ENCODE measurements at places on chromosomes 6 and 20.
A peak's percentile ranks its signal among the peaks of the same experiment; 100 is the strongest.

- peaks cover under 1% of the 10 kb centered on the region for H3K36me3 ChIP-seq
- peaks cover 2% of the 10 kb centered on the region for H3K27me3 ChIP-seq
- H3K27ac ChIP-seq = no peak overlapping the region
- H3K4me3 ChIP-seq = no peak overlapping the region
- no peak for DNase-seq
- H3K4me1 ChIP-seq = no peaks in the 10 kb centered on the region
Measured at GRCh38 chr6:147933224-147933623, 409.4 kb upstream of the SASH1 start.

DNA sequence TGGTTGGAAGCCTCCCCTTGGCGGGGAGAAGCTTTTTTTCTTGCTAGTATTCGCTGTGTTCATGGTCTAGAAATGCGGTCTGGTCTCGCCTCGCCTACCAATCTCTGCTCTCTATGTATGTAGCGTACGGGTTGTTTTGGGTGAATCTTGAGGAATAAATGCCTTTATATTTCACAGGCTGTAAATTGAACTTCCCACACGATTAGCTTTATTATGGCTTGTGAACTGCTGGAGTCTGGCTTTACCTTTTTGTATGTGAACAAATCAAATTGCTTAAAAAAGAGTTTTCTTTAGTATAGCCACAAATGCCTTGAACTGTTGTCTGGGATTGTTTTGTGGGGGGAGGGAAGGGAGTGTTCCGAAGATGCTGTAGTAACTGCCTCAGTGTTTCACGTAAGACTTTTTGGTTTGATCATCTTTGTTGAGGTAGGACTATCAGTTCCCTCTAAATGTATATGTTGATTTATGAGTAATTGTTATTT, 2.2 kb downstream of the INSM1 start:
- H3K4me3 ChIP-seq = peak overlapping the region; percentile 57
- H3K36me3 ChIP-seq = peaks cover 5% of the 10 kb centered on the region
- H3K27ac ChIP-seq = no peak overlapping the region
- H3K27me3 ChIP-seq = peaks cover 74% of the 10 kb centered on the region

GRCh38 chr20:64109831-64110391, 2.5 kb upstream of the NPBWR2 start:
- H3K4me1 ChIP-seq = peaks cover 20% of the 10 kb centered on the region
- no peaks in the 10 kb centered on the region for H3K27me3 ChIP-seq
- no peak overlapping the region for H3K4me3 ChIP-seq
- DNase-seq = no peak
- H3K27ac ChIP-seq = no peak overlapping the region
- no peaks in the 10 kb centered on the region for H3K36me3 ChIP-seq

GRCh38 chr20:57743450-57744095, 33.8 kb upstream of the PMEPA1 start:
- peaks cover 15% of the 10 kb centered on the region for H3K27me3 ChIP-seq
- no peak overlapping the region for H3K27ac ChIP-seq
- DNase-seq = no peak
- H3K4me3 ChIP-seq = no peak overlapping the region
- H3K4me1 ChIP-seq = peaks cover 3% of the 10 kb centered on the region

DNA sequence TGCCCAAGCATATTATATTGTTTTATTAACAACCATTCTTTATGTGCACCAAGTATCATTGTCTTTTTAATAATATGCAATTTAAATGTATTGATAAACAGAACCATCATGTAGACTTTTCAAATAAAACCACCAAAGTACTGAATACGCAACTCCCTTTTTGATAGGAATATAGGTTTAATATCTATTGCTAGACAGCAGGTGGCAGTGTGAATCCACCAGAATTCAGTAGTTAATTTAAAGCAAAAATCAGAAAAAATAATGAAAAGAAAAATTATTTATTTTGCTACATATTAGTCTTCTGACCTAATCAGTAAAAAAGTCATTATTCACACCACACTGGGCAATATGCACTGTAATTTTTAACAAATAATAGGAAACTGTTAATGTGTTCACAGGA, 143.7 kb downstream of the KLHL32 start:
- no peaks in the 10 kb centered on the region for H3K27me3 ChIP-seq
- H3K4me1 ChIP-seq = no peaks in the 10 kb centered on the region
- no peak for DNase-seq
- no peak overlapping the region for H3K27ac ChIP-seq
- H3K4me3 ChIP-seq = no peak overlapping the region

GRCh38 chr20:42150230-42150629, 532.1 kb upstream of the CHD6 start:
- H3K36me3 ChIP-seq = no peaks in the 10 kb centered on the region
- peaks cover 1% of the 10 kb centered on the region for H3K27me3 ChIP-seq
- H3K27ac ChIP-seq = no peak overlapping the region
- H3K4me1 ChIP-seq = no peaks in the 10 kb centered on the region

GRCh38 chr6:41177287-41177686, 14.4 kb upstream of the TREM2 start:
- H3K27me3 ChIP-seq = no peaks in the 10 kb centered on the region
- no peaks in the 10 kb centered on the region for H3K36me3 ChIP-seq
- H3K27ac ChIP-seq = no peak overlapping the region
- H3K4me1 ChIP-seq = peaks cover 9% of the 10 kb centered on the region
- no peak overlapping the region for H3K4me3 ChIP-seq
- no peak for DNase-seq

GRCh38 chr6:84309336-84309735, 81.9 kb upstream of the CEP162 start:
- no peak overlapping the region for H3K27ac ChIP-seq
- no peaks in the 10 kb centered on the region for H3K36me3 ChIP-seq
- H3K4me3 ChIP-seq = no peak overlapping the region
- H3K27me3 ChIP-seq = peaks cover 2% of the 10 kb centered on the region

GRCh38 chr6:115783402-115784061, 277.2 kb downstream of the FRK start:
- H3K4me1 ChIP-seq = no peaks in the 10 kb centered on the region
- no peaks in the 10 kb centered on the region for H3K36me3 ChIP-seq
- DNase-seq = no peak
- no peak overlapping the region for H3K4me3 ChIP-seq
- H3K27me3 ChIP-seq = no peaks in the 10 kb centered on the region

- peaks cover 37% of the 10 kb centered on the region for H3K27me3 ChIP-seq
- H3K27ac ChIP-seq = no peak overlapping the region
- no peak for DNase-seq
- no peaks in the 10 kb centered on the region for H3K4me1 ChIP-seq
- no peaks in the 10 kb centered on the region for H3K36me3 ChIP-seq
- H3K4me3 ChIP-seq = no peak overlapping the region
Measured at GRCh38 chr6:112320561-112321318, 26.4 kb upstream of the RFPL4B start.

DNA sequence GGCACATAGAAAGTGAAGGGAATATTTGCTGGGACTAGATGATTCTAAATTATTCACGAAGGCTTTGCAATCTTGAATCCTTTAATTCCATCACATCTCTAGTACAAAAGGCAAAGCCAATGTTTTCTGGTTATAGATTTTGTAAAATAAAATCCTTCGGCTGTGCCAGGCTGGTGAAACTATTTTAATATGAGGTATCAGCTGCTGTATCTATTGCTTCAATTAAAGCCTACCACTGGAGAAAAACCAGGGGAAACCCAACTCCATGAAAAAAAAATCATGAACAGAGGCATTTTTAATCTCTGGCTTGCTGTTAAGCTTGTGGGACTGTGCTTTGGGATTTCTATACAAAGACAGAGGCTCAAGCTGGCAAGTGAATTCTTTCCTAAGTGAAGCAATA, 271.8 kb downstream of the QKI start:
- H3K27ac ChIP-seq = no peak overlapping the region
- no peaks in the 10 kb centered on the region for H3K36me3 ChIP-seq
- DNase-seq = no peak
- H3K4me1 ChIP-seq = no peaks in the 10 kb centered on the region

GRCh38 chr6:20318851-20319387, 82.8 kb upstream of the E2F3 start:
- peaks cover 25% of the 10 kb centered on the region for H3K4me1 ChIP-seq
- no peaks in the 10 kb centered on the region for H3K36me3 ChIP-seq
- H3K4me3 ChIP-seq = peak overlapping the region; percentile 90
- DNase-seq = no peak

DNA sequence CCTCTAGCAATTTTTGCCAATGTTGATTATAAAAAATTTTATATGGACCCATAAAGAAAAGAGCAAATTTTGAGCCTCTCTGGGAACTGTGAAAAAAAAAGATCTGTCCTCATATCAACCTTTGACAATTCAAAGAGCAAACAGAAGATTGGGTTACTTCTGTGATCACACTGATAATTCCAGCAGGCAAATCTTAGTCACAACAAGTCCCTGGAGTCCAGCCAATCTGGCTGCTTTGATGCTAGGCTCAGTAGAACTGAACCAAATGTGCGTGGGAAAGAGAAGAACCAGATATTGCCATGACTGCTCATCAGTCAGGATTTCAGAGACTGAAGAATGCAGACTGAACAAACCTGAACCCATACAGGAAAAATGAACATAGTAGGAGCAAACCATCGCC, 438.4 kb upstream of the FLRT3 start:
- no peak overlapping the region for H3K27ac ChIP-seq
- H3K27me3 ChIP-seq = no peaks in the 10 kb centered on the region
- no peaks in the 10 kb centered on the region for H3K36me3 ChIP-seq
- H3K4me1 ChIP-seq = no peaks in the 10 kb centered on the region
- no peak for DNase-seq

- H3K27me3 ChIP-seq = no peaks in the 10 kb centered on the region
- peaks cover 73% of the 10 kb centered on the region for H3K36me3 ChIP-seq
- H3K27ac ChIP-seq = no peak overlapping the region
- no peak overlapping the region for H3K4me3 ChIP-seq
Measured at GRCh38 chr6:82951389-82951788, 114.3 kb downstream of the UBE3D start.

DNA sequence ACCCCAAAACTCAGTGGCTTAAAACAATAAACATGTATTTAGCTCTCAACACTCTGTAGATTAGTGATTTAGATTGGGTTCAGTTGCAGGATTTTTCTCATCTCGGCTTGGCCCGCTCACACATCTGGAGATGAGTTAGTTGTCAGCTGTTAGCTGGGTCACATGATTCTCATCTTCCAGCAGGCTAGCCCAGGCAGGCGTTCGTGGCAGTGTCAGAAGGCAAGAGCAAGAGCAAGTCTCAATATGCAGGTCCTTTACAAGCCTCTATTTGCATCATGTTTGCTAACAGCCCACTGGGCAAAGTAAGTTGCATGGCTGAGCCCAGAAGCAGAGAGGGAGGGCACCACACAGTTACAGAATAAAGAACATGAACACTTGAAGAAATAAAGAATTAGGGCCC, 83.6 kb upstream of the MYLIP start:
- DNase-seq = no peak
- peaks cover 8% of the 10 kb centered on the region for H3K27me3 ChIP-seq
- H3K36me3 ChIP-seq = no peaks in the 10 kb centered on the region
- H3K4me1 ChIP-seq = no peaks in the 10 kb centered on the region
- H3K4me3 ChIP-seq = no peak overlapping the region

DNA sequence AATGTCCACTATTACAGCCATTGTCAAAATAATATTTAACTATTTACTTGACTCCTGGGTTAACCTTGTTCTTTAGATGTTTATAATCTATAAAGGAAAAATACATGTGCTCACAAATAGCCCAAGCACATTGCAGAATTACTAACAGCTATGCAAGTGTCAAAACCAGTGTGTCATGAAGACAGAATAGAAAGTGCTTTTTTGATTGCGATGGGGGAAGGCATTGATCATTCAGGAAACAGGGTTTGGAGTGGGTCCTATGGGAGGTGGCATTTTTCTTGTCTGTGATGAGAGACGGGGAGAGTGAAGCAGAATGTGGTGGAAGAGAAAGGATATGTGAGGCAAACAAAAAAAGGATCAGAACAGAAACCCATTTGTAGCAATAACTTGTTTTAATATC, 1.0 kb upstream of the AGPAT4 start:
- H3K27ac ChIP-seq = no peak overlapping the region
- peak overlapping the region; percentile 90 for H3K4me3 ChIP-seq
- H3K36me3 ChIP-seq = no peaks in the 10 kb centered on the region
- H3K27me3 ChIP-seq = no peaks in the 10 kb centered on the region

- H3K36me3 ChIP-seq = no peaks in the 10 kb centered on the region
- no peak for DNase-seq
- H3K4me1 ChIP-seq = no peaks in the 10 kb centered on the region
Measured at GRCh38 chr6:21110684-21111083, 482.9 kb upstream of the SOX4 start.

GRCh38 chr6:13251242-13251641, 77.1 kb downstream of the TBC1D7 start:
- H3K4me3 ChIP-seq = no peak overlapping the region
- no peak overlapping the region for H3K27ac ChIP-seq
- peaks cover 2% of the 10 kb centered on the region for H3K4me1 ChIP-seq

DNA sequence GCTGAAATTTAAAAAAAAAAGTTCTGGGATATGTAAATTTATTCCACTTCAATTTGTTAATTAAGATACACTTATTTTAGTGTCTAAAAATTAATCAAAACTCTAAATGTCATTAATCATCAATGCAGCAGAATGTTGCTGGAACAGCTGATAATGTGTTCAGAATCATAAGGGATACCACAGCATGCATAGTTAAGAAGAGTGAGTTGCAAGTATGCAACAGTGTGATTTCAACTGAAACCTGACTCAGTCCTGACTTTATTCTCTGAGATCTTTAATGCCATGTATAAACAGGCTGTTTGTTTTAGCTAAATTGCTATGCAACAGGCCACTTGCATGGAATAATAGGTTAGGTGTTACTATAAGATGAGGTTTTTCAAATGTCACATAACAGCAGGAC, 1.4 kb downstream of the GRIK2 start:
- H3K36me3 ChIP-seq = peaks cover 16% of the 10 kb centered on the region
- H3K4me3 ChIP-seq = no peak overlapping the region
- DNase-seq = no peak
- peaks cover 57% of the 10 kb centered on the region for H3K27me3 ChIP-seq

- no peak overlapping the region for H3K27ac ChIP-seq
- DNase-seq = no peak
- H3K4me1 ChIP-seq = peaks cover 79% of the 10 kb centered on the region
- H3K36me3 ChIP-seq = no peaks in the 10 kb centered on the region
- H3K27me3 ChIP-seq = no peaks in the 10 kb centered on the region
Measured at GRCh38 chr6:108587258-108588059, 26.7 kb downstream of the FOXO3 start.

DNA sequence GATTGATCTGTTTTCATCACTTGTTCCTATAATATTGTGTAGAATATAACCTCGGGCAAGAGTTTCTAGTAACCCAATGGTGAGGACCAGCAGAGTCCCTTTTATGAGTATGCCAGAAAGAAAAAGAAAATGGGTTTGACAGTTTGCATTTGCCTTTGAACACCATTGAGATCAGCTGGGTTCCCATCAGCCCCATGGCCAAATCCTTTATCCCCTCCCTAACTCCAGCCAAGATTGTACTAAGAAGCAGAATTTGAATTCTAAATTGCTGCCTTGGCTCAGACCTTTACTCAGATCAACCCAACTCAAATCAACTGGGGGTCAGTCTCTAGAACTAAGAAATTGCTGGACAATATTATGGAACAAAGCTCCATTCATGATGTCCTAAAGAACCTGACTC, 187.4 kb downstream of the TBC1D7 start:
- no peak for DNase-seq
- no peaks in the 10 kb centered on the region for H3K27me3 ChIP-seq
- H3K36me3 ChIP-seq = no peaks in the 10 kb centered on the region
- H3K27ac ChIP-seq = no peak overlapping the region
- no peaks in the 10 kb centered on the region for H3K4me1 ChIP-seq
- no peak overlapping the region for H3K4me3 ChIP-seq

Measured in naive thymus-derived CD8-positive, alpha-beta T cell (primary cell).